Fibroblast of the aortic adventitia (primary cell): ENCODE measurements at places on chromosomes 4 and X. TPM values are rescaled to one million over a fixed set of nuclear protein-coding genes. Genes with fewer than 3 reads are reported as not detected.
A peak's percentile ranks its signal among the peaks of the same experiment; 100 is the strongest.

DNA sequence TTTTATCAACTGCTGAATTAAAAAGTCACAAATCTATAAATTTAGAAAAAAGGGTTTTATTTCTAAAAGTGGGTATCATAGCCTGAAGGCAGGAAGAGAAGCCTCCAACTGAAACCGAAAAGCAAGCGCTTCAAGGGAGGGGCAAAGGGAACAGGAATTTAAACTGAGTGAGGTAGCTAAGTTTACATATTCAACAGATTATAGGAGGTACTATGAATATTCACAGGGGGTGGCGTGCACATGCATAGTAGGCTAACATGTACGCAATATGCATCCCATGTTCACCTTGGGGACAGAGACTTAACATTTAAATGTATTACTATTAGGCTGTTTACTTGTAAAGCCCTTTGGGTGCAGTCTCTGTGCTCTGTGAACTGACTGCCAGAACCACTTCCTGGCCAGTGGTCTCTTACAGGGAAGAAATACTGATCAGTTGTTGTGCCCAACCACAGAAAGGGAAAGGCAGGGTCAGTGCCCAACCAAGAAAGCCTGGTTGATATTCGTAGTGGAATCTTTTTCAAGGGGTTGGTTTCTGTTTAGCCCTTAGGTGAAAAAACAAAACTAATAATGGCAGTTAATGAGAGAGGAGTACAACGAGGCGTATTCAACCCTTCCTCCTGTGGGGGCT, 168.7 kb upstream of the GALNTL6 start:
- no peak for DNase-seq

Gene BANK1
- total RNA-seq, result 0.41 and 0.54 TPM in 2 replicates

DNA sequence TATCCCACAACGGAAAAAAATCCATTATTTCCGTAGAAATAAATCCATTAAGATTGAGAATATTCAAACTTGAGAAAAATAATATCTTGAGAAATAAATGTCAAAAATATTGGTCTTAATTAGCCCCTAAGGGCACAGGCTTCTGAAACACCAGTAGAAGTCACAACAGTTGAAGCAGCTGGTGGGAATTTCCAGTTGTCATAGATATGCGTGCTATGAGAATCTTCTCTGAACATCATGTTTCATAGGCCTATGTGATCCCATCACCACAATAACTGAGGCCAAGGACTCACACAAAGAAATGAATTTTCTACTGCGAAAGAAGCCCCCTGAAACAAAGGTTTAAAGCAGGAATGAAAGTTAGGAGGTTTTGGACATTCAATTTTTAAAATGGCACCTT, 292.0 kb downstream of the DTHD1 start:
- no peak for DNase-seq

DNA sequence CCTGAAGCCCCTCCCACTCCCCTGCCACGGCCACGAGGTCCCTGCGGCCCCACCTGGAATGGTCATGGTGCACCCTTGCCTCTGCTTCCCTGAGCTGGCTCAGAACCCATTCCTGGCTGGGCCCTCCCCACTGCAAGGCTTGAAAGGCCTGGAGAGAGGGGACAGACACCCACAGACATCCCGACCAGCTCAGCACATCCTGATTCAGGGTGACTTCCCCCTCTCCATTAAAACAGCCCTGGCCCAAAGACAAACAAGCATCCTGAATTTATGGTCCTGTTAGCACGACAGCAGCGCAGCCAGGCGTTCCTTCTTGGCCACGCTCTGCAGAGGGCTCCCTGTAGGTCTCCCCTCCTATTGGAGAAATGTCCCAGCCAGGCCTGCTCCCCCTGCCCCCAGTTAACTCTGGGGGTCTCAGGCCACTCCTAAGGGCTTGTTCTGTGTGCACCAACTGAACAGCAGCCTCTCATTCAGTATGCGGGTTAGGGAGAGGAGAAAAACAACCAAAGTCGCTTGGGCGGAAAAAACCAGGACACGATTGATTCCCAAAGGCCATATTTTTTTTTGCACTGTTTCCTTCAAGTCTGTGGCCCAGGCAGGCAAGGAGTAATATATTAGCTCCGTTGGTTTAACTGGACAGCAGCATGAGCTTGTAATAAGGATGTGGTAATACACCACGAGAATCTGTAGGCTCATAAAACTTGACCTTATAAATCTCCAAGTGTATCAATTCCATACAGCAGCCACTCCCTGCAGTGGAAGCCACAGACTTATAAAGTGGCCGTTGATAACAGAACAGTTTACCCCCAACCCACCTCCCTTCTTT, 106.7 kb upstream of the MSX1 start:
- no peak for DNase-seq

GRCh38 chrX:5708251-5708650, 520.4 kb downstream of the NLGN4X start:
- no peak for DNase-seq

GRCh38 chr4:118757761-118758251, 72.6 kb downstream of the METTL14 start:
- peak; percentile 82 for DNase-seq

- no peak for DNase-seq
These were observed 13.9 kb downstream of the ZAR1 start for GRCh38 chr4:48504026-48504330.

DNA sequence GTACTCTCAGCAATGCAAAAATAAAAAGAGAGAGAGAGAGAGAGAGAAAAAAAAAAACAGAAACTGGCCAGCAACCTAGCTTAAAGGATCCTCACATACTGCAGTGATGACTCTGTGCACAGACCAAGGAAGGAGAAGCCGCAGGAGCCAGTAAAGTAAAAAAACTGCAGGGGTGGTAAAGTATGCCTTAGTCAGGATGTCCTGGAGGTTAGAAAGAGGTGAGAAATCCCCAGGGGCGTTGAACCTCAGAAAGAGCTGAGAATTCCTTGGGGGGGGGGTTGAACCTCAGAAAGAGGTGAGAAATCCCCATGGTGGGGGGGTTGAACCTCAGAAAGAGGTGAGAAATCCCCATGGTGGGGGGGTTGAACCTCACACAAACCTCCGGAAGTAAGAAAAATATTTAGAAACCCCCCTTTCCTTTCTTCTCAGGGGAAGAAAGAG, 48.0 kb downstream of the MAGEA9 start:
- DNase-seq, result peak; percentile 36

DNA sequence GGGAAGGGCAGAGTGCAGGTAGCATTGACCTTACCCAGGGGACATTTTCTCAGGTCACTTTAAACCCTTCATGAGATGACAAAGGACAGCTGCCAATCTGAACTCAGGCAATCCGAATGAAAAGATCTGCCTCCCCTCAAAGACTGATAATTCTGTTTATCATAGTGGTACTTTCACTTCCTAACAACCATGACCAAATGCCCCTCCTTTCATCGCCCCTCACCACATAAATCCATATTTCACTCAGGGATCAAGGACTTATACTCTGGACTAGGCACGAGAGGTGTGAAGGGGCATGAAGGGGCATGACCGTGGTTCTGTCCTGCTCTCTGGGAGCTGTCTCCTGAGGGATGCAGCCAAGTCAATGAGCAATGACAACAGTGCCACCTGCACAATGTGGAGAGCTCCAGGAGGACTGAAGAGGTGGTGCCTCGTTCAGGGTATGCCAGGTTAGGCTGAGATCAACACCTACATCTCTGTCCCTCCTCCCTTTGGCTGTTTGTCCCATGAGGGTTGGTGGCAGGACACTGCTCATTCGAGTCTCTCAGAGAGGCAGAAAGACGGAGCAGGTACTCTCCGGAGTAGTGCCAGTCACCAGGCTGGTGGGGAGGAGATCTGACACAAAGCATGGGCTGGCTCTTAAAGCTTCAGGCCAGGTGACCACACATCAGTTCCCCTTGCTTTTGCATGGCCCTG, 12.5 kb downstream of the HS3ST1 start:
- DNase-seq, result no peak

Gene OTUD6A
- total RNA-seq, result not detected in 2 replicates

Gene MAPK10
- total RNA-seq, result 48.2 and 69.6 TPM in 2 replicates

GRCh38 chrX:105190252-105190853, 30.1 kb downstream of the TEX13A start:
- DNase-seq, result peak; percentile 44

DNA sequence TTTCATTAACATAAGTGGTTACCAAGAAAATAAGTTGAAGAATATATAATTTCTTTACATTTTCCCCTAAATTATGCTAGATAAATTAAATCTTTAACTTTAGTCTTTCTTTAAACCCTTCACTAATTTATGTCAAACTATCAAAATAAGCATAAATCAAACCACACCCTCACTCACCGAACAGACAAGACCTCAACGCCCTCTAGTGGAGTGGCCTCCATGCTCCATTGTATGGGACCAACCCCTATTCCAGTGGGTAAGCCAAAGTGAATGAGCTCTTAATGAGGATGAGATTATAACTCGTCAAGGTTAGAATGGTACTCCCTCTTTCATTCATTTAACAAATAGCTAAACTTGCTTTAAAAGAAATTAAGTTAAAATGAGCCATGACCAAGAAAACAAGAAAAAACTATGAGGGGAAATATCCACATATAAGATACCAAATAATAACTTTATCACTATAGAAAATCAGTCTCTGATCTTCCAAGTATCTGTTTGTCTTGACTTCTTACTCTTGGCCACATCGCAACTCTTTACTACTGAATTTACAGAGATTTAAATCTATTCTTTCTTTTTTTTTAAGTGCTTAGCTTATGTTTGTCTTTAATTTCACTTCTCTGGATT, 15.6 kb upstream of the BBS12 start:
- peak; percentile 77 for DNase-seq

DNA sequence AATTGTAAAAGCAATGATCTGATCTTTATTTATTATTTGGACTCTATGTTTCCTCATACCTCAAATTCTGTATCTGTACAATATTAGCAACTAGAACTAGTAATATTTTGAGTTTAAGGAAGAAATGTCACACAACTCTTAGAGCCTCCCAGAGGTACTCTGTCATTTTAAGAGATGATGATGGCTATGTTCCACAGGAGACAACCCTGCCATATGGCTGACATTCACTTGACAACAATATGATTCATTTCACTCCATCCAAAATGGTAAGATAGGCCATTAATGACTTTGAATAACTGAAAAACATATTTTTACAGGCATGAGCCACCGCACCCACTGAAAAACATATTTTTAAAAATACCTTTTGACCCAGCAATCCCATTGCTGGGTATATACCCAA, 190.3 kb downstream of the MAML3 start:
- no peak for DNase-seq
